ENCODE measurements at places on chromosomes 2 and 18.
A peak's percentile ranks its signal among the peaks of the same experiment; 100 is the strongest.

DNA sequence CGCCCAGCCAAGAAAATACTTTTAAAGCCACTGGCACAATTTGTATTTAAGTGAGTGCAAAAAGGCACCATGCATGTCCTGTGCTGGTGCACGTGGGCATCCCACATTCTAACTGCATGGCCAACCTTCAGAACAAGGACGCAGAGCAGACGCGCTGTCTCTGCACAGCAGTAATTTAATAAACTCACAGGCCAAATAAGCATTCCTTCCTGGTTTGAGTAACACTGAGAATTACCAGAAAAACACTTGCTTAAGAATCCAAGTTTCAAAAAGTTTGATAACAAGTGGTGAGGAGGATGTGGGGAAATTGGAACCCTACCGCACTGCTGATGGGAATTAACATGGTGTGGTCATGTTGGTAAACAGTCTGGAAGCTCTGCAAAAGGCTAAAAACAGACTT is 38.7 kb downstream of the RPL31 start:
- DNase-seq = no peak

GRCh38 chr2:31246184-31246852 is 12.4 kb downstream of the EHD3 start:
- DNase-seq = peak; percentile 18

DNA sequence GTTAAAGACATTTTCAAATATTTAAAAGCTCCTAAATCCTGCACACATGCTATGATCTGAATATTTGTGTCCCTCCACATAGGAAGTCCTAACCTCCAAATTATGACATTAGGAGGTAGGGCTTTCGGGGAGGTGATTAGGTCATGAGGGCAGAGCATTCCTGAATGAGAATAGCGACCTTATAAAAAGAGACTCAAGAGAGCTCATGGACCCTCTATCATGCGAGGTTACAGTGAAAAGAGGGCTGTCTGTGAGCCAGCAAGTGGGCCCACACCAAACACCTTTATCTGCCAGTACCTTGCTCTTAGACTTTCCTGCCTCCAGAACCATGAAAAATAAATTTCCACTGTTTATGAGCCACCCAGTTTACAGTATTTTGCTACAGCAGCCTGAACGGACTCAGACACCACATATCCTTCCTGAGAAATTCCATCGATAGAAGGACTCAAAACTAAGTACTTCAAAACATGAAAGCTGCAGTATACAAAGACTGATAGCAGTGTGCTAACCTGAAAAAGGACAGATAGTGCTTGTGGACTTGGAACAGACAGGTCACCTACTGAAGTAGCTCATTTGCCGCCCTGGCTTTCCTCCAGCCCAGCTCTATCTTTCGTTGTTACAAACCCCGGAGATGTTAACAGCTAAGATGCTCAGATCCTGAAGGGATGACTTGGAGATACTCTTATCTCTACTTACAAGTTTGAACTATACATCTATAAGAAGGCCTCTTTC is 13.8 kb downstream of the FAM210A start:
- no peak for DNase-seq

DNA sequence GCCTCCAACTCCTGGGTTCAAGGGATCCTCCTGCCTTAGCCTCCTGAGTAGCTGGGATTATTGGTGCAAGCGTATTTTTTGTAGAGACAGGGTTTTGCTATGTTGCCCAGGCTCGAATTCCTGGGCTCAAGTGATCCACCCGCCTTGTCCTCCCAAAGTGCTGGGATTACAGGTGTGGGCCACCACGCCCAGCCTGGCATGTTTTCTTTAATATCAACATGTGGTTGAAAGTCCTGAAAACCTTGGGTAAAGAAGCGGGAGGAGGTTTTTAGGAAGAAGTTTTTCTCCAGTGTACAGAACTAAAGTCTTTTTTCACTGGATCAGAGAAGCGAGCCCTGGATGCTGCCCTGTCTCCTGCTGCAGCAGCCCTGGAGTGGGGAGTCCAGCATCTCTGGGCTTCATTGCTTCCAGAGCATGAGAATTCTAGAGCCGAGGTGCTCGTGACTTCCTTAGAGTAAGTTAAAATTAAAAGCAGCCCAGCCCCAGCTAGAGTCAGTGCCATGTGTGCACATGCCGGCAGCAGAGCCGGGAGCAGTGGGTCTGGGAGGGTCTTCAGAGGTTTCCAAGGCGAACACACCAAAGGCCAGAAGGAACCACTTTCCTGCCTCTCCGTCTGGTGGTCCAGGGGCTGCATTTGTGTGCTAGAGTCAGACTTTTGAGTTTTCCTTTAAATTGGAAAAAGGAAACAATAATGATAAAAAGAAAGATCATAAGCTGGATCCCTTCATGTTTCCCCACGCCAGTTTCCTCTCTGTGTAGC is 31.2 kb downstream of the ITGB1BP1 start:
- no peak for DNase-seq

DNA sequence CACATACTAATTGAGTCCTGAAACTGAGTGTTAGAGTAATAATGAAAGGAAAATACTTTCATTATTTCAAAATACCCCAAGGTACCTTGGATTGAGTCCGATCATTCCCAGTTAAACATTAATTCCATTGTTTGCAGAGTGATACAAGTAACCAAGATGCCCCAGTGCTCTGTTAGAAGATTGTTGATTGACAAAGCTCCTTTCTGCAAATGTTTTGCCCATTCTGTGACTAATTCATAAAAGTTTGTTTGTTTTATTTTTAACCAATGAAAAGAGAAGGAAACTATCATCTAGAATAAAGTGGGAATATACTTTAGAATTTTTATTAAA is 124.0 kb downstream of the GULP1 start:
- no peak for DNase-seq

DNA sequence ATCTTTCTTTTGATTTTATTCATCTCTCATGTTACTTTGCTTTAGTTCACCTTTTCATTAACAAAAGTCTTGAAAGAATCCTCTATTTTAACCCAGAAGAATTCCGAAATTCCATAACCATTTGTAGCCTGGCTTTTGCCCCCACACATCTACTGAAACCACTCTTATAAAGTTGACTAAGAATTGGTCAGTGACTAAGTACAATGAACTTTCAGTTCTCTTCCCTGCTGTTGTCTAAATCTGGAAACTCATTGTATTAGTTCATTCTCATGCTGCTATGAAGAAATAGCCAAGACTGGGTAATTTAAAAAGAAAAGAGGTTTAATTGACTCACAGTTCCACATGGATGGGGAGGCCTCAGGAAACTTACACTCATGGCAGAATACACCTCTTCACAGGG is 49.9 kb upstream of the PNPT1 start:
- no peak for DNase-seq

GRCh38 chr18:4734903-4735302 is 279.8 kb upstream of the DLGAP1 start:
- no peak for DNase-seq

- DNase-seq = no peak
Measured at GRCh38 chr2:237315170-237315828, 98.7 kb downstream of the COL6A3 start.

GRCh38 chr2:105411720-105412407 is 13.0 kb upstream of the FHL2 start:
- no peak for DNase-seq

DNA sequence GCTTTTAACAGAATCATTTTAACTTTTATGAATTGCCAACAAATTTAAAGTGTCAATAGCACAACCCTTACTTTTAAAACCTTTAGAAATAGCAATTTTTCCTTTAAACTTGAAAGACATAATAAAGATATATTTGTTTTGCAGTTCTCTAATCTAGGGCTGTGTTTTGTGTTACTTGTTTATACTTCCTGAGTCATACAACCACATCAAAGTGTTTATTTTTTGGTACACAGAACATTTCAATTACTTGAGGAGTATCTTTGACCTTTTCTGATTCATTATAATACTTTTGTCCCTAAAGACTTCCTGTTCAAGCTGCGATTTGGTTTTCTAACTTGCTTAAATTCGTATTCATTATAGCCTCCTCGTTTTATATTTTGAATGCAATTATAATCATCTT is 21.8 kb downstream of the TYW5 start:
- no peak for DNase-seq

GRCh38 chr18:2538844-2539243 is 32.5 kb downstream of the METTL4 start:
- DNase-seq = no peak

DNA sequence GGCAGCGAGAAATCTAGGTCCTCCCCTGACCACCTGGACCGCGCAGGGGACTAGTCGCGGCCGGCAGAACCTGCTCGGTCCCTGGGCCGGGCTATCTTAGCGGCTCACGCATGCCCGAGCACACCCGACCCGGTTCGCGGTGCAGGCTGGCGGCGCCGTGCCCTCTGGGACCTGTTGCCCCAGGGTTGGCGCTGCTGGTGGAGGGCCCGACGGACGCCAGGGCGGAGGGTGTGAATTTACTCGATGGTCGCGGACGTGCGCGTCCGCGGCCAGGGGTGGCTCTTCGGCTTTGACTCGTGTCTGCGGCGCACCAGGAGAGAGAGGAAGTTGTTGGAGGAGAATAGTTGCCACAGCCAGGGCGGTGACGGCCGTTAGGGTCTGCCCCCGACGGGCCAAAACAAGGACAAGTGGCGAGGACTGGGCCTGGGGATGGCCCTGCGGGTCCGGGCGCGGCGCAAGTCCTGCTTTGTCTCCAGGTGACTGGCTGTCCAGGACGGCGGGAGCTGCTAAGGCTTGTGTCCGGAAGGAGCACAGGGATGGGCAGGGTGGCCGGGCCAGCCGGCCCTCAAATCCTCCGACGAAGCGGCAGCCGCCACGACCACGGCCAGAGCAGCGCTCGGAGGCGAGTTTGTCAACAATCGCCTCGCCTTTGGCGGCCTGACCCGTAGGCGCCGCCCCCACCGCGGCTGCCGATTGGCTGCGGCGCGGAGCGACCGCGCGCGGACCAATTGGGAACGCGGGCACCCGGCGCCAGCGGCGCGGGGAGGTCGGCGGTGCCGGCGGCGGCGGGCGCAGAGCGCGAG is 1.3 kb downstream of the BCL2L11 start:
- DNase-seq = peak; percentile 91

- DNase-seq = no peak
Measured at GRCh38 chr2:66846887-66847286, 412.0 kb downstream of the MEIS1 start.

GRCh38 chr2:127576433-127577207 is 41.1 kb downstream of the MYO7B start:
- no peak for DNase-seq

- DNase-seq = no peak
Measured at GRCh38 chr2:156884216-156884615, 373.3 kb upstream of the GALNT5 start.
